ENCODE measurements at places on chromosomes 12 and 14.

DNA sequence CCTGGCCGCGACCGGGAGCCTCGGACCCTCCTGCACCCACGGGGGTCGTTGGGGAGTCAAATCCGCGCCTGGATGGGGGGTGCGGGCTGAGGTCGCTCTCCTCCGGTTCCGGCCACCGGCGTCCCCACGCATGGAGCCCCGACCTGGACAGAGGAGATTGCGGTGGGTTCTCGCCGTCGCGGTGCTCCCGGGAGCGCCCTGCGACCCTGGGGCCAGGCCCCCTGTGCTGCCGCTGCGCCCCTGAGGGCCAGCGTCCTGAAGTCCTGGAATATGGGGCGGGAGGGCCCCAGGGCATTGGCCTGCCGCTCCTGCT, 345 bp downstream of the ASPG start:
- DNase-seq: no peak

DNA sequence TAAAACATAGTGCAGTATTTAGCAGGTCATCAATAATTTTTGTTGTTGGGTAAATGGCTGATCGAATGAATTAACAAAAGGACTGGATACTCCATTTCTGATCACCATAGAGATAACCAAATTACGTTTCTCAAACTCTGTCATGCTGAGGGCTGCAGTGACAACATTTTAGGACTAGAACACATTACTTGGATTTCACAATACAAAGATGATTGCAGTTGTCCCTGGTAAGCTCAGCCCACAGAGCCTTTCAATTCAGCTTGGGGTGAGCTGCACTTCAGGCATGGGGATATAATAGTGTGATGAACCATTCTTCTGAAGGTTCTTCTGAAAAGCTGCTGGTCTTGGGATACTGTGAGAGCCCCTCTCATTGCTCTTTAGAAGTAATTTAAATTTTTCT, 74.3 kb downstream of the FAR2 start:
- DNase-seq: no peak

GRCh38 chr12:64494998-64495729, 43.2 kb downstream of the TBK1 start:
- DNase-seq: no peak

DNA sequence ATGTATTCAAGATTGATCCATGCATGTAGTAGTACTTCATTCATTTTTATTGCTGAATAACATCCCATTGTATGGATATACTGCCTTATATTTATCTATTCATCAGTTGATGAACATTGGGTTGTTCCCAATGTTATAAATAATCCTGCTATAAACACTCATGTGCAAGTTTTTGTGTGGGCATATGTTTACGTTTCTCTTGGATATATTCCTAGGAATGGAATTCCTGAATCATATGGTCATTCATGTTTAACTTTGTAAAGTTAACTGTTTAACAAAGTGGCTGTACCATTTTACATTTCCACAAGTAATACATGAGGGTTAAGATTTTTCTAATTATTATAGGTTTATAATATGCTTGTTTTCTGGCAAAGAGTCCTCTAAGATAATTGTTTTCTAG, 1568.2 kb upstream of the SEL1L start:
- no peak for DNase-seq

DNA sequence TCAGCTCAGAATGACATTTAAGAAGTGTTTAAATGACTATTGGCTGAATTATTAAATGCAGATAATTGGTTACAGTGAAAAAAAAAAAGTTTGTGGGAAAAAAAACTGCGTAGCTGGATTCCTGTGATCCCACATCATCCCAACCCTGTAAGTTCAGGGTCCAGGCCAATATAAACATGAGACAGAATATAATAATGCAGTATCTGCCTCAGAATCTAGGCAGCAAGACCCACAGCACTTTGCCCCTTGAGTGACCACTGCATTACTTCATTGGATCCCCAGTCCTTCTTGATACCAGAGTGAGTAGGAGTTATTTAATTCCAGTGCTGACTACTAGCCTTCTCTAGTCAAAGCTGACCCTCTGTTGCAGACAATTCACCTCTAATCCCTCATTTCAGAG, 272.6 kb downstream of the CCER1 start:
- no peak for DNase-seq

DNA sequence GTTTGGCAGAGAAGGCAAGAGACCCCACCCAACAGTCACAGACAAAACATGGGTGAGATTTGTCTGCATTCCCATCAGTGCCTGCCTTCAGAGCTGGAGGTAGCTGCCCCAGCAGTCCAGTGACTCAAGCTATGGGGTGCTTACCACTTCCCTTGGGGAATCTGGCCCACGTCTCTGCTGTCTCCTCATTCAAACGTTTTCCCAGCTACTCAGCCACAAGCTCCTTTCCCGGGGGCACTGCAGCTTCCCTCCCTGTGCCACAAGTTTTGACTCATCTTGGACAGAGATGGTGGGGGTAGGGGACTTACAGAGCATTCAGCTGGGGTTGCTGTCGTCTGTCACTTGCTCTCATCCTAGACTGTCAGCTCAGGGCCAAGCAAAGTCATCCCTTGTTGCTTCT, 66.6 kb downstream of the FBXL14 start:
- DNase-seq: no peak

- no peak for DNase-seq
Measured at GRCh38 chr12:49131894-49132461, 783 bp upstream of the TUBA1B start.

DNA sequence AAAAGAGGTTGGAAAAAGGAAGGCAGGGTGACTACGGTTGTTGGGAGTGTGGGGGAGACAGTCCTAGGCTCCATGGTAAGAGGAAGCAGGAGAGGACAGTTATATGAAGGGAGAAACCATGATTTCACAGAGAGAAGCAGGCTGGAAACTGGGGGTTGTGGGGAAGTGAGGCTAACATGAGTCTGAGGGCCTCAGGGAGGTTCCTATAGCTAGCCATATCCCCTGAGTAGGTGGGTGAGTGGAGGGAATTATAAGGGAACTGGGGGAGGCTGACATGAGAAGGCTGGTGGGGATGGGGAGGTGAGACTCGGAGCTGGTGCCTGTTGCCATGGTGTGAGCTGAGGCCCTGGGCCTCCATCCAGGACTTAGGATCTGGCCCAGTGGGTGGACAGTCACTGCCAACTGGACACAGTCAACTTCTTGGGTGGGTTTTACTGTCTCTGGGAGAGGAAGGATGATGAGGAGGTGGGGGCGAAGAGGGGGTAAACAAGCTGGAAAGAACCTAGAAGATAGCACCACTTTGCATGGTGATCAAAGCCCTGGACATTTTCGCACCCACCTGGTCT, 1.4 kb downstream of the RNASE13 start:
- no peak for DNase-seq

DNA sequence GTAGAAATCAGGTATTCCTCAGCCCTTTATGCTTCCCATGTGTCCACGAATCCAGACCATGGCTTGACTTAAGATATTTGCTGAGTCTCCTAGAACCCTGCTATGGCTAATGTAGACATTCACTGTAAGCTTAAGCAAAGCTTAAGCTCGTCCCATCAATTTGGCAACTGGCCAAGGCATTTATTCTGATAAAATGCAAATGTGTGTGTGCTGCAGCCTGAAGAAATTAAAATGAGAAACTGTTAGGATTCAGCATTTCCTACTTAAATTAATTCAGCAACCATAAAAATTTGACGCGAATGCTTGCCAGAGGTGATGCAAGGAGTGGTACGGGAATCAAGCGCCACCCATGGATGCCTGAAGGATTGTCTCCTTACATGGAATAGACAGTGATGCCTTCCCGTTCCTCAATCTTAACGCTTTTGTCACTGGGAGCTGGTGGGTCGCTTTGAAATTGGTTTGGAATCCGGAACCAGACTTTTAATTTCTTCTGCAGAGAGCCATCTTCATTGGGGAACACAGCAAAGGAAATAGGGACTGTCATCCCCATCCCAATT, 13.2 kb downstream of the HEBP1 start:
- DNase-seq: no peak

GRCh38 chr14:53871951-53872350, 84.7 kb downstream of the BMP4 start:
- no peak for DNase-seq

- no peak for DNase-seq
Measured at GRCh38 chr12:131226345-131227265, 272.9 kb downstream of the ADGRD1 start.

GRCh38 chr14:104665657-104666522, 23.5 kb upstream of the INF2 start:
- DNase-seq: no peak

- DNase-seq: no peak
Measured at GRCh38 chr14:55546212-55546874, 33.7 kb upstream of the KTN1 start.

DNA sequence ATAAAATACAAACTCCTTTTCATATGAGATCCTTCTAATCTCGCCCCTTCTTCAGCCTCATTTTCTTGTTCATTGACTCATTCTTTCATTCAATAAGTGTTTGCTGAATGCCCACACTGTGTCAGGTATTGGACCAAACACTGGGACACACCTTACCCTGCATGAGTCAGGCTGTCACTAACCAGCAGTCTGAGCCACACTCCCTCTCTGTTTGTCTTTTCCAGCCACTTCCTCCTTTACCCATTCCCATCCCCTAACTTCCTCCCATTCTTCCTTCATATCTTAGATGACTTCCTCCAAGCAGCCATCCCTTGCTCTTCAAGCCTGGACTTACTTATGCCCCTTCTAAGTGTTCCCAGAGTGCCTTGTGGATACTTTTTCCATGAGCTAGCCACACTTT, 27.0 kb upstream of the HIF1A start:
- no peak for DNase-seq

DNA sequence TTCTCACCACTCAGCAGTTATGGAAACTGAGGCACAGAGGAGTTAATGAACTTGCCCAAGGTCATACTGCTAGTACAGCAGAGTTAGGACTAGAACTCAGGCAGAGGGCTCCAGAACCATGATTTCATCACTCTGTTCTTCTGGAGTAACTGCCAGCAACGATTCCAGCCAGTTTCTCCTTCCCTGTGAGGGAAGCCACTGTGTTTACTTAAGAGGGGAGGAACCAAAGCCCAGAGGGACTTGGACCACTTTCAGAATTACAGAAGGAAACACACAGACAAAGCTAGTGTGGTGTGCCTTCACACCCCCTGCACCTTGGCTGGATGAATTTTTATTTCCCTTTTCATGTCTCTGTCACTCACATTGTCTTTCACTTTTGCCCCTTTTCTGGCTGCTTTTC, 398.2 kb downstream of the DPF3 start:
- no peak for DNase-seq

DNA sequence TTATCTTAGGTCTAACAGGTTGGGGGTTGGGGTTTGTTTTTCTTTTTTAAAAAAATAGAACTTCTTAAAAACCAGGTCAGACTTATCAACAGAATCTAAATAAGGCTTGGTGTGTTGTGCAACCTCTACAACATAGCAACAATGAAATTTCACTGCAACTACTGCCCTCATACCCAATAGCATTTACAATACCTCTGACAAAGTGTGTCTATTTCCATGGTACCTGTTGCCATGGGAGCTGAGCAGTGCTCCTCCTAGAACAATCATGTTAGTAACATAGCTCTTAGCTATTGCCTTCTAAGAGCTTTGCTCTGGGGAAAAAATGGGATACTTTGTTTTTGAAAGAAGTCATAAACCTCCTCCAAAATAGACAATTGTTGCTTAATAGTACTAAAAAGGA, 103.3 kb upstream of the CCDC175 start:
- DNase-seq: no peak

- DNase-seq: no peak
Measured at GRCh38 chr12:12538535-12538934, 24.1 kb downstream of the DUSP16 start.

GRCh38 chr14:34060651-34060999, 109.8 kb upstream of the EGLN3 start:
- no peak for DNase-seq

- no peak for DNase-seq
Measured at GRCh38 chr12:80198782-80199337, 99.5 kb downstream of the OTOGL start.

- DNase-seq: no peak
Measured at GRCh38 chr12:30546121-30546520, 149.5 kb downstream of the IPO8 start.

DNA sequence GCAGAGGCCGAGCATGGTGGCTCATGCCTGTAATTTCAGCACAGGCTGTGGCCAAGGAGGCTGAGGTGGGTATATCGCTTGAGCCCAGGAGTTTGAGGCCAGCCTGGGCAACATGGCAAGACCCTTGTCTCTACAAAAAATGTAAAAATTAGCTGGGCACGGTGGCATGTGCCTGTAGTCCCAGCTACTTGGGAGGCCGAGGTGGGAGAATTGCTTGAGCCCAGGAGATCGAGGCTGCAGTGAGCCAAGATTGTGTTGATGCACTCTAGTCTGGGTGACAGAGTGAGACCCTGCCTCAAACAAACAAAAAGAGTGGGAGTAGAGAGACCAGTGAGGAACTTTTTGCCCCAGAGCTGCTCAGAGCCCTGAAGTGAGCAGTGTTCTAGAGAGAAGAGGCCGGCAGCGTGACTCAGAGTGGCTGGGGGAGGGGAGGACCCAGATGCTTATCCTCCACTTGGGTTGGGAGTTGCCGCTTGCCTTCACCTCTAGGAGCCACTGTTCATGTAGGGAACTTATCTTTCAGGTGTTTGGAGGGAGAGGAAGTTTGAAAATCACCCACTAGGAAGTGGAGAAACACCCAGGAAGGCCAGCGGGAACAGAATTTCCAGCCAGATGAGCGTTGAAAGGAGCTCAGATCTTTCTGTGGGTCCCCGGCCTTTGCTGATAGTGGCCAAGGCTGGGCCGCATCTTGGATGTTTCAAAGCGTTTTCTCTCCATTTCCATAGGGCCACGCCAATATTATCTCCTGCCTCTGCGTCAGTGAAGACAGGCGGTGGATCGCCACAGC, 15.3 kb downstream of the CFAP251 start:
- DNase-seq: no peak

DNA sequence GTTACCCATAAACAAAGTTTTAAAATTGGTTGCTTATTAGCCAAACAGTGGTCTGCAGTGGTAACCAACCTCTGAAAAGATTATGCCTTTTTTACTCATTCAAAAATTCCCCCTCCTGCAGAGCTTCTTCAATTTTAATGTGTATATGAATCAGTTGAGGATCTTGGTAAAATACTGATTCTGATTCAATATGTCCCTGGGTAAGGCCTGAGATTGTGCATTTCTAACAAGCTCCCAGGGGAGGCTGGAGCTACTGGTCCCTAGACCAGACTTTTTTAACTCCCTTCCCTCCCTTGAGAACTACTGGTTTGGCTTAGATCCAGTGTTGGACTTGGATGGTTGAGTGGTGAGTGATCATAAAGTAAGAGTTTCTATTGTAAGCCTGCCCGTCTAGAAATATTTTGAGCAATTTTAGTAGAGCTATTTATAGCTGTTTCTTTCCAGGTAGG, 90.2 kb downstream of the FUT8 start:
- no peak for DNase-seq
